Mucosa of gallbladder (tissue), 1 donor: ENCODE measurements at places on chromosomes 2 and 18. TPM values are rescaled to one million over a fixed set of nuclear protein-coding genes. Genes with fewer than 3 reads are reported as not detected.

DNA sequence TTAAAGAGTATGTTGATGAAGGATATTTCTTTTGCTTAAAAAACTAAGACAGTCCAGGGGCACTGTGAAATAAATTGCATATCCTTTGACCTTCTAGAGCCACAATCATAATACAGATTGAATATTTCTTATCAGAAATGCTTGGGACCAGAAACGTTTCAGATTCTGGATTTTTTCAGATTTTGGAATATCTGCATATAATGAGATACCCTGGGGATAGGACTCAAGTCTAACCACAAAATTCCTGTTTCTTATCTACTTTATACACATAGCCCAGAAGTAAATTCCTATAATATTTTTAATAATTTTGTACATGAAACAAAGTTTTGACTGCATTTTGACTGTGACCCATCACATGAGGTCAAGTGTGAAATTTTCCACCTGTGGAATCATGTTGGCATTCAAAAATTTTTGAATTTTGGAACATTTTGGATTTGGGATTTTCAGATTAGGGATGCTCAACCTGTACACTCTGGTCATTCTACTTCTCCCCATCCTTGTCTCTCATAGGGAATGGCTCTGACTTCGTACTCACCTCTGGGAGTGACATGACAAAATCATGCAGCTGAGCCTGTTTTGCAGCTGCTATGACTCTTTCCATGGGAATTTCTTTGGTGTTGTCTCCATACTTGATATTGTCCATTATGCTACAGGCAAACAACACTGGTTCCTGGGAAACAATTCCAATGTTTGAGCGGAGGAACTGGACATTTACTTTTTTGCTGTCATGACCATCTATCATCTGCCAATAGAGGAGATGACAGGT, 25.7 kb downstream of the G6PC2 start:
- no peak for DNase-seq

DNA sequence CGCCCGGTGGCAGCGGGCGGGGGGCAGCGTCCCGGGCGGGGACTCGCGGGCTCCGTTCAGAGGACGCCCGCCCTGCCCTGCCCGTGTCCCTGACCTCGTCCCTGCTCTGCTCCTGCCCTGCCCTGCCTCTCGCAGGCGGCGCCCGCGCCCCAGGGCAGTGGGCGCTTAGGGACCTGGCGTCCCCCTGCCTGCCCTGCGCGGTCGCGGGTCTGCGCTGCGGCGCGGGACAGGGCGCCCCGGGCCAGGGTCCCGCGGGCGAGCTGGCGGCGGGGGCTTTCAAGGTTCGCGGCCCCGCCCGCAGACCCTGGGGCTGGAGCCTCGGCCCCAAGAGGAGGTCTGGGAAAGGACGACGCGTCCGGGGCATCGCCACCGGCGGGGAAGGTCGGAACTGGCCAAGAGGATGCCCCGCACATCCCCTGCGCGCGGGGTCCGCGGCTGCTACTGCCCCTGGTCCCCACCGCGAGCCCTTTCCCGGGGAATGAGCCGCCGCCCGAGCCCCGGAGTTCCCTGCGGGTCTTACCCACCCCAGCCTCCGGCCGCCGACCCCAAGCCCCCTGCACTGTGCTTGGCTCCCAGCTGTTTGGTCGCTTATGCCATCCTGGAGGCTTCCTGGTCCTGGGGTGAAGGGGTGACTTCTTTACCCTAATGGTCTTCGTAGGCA, 679 bp downstream of the RNF144A start:
- no peak for DNase-seq

- DNase-seq, result no peak
Measured at GRCh38 chr2:221532641-221533040, 39.5 kb downstream of the EPHA4 start.

GRCh38 chr2:43367012-43367782, 140.8 kb upstream of the ZFP36L2 start:
- no peak for DNase-seq

DNA sequence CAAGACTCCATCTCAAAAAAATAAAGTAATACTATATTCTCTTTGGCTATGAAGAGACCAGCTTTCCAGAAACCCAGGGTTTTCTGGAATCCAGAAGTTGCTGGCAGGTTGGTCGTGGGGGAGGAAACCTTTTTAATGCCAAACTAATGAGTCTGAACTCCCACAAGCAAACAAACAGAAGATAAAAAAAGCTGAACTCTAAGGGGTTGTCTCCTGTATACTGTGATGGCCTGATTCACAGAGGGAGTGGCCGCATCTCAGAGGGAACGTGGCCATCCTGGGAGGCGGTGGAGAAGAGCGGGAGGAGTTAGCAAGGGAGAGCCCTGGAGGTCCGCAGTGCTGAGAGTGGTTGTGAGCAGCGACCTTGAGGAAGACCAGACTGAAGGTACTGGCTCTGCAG, 36.1 kb downstream of the LIMS1 start:
- DNase-seq, result no peak

- DNase-seq, result no peak
Measured at GRCh38 chr2:225010804-225011203, 31.5 kb downstream of the DOCK10 start.

DNA sequence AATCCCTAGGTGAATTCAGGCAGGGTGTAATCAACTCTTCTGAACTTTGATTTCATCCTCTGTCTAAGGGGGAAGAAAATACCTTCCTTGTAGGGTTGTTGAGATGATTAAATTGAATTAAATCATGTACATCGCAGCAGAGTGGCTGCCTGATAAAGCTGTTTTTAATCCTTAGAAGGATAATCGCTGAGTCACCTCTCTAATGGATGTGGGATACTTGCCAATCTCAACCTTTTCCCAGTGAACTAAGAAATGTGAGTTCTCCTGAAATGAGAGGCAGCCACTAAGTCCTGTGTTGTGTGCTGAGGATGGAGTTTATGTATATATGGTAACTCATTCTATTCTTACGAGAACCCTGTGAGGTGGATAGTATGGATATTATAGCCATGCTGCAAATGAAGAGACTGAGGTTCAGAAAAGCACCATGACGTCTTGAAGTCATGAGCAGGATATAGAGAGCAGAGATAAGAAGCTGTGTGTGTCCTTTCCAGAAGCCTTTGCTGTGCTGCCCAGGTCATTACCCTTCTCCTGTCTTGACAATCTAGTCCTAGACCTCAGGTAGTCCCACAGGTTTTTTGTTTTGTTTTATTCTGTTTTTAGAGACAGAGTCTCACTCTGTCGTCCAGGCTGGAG, 93.3 kb downstream of the HNRNPLL start:
- DNase-seq, result no peak

DNA sequence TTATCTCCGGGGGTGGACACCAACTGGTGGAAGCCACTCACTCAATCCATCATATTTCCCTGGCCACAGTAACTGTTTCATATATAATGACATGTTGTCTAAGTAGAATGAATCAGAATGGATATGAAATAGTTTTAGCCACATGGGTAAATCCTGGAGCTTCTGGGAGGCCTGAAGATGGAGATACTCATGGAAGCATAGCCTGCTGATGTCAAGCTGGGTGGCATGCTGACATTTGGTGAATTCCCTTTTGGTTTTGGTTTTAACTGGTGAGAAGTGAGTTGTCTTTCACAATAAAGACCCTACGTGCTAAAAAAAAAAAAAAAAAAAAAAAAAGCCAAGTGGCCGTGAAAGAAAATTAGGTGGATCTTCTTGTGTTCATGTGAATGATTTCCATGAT, 105.3 kb upstream of the ITGA6 start:
- no peak for DNase-seq

- no peak for DNase-seq
Measured at GRCh38 chr2:241563981-241564595, 5.5 kb downstream of the BOK start.

DNA sequence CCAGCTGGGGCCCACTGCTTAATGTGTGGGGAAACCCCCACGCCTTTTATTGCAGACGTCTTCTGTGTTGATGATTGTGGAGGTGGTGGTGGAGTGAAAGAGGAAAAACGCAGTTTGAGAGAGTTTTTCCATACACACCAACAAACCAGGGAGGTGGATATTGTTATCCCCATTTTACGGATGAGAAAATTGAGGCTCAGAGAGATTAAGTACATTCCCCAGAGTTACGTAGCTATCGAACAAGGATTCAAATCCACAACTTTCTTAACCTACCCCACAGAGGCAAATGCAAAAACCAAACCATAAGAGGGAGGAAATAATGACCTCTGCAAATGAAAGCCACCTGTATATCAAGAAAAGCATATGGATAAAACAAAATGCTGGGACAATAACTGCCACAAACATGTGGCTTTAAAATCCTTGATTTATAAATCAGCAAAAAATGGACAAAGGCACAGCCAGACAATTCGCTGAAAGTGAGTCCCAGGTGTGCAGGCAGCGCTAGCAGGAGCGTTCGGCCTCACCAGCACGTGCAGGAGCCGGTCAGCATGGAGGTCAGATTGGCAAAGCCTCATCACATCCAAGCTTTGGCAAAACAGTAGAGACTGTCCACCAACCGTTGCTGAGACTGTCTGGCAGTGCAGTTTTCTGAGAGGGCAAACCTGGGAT, 12.6 kb upstream of the RAB17 start:
- no peak for DNase-seq

DNA sequence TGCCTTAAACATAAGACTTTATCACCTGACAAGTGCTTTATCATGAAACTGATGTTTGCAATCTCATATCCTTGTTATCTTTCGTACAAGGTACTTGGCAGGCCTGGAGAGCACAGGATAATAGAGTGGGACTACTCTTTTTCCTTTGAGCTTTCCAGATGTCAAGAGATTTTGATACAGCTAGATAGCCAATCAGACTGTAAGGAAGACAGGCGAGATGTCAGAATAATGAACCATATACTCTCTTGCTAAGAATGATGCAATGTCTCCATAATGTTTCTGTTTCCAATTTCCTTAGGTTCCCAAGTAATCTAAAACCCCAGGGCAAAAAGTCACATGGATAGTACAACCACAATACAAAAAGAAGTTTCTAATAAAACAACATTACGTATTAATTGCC, 313.1 kb downstream of the PDE11A start:
- DNase-seq, result no peak

- no peak for DNase-seq
Measured at GRCh38 chr2:60429681-60430080, 123.8 kb downstream of the BCL11A start.

- DNase-seq, result peak; percentile 88
Measured at GRCh38 chr2:98649135-98649991, 41.0 kb downstream of the UNC50 start.

GRCh38 chr18:3653263-3653850, 203.4 kb downstream of the TGIF1 start:
- no peak for DNase-seq

GRCh38 chr2:25301453-25302352, 40.0 kb downstream of the DNMT3A start:
- DNase-seq, result no peak

DNA sequence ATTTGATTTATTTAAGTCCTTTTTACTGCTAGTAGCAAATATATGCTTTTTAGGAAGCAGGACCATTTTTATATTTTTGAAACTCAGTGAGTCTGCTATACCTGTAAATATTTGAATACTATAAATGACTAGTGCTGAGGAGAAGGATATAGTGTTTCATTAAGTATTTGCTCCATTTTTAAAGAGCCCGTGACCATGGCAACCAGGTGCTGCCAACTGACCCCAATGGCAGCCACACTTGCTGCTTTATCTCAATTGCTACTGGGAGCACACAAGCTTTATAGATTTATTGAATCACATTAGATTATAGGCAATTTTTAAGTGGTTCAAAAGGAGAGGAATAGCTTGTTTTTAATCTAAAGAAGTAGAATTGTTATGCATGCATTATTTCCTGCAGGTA, 142.0 kb downstream of the SCG2 start:
- no peak for DNase-seq

GRCh38 chr18:76126327-76126726, 368.7 kb downstream of the ZNF516 start:
- no peak for DNase-seq

DNA sequence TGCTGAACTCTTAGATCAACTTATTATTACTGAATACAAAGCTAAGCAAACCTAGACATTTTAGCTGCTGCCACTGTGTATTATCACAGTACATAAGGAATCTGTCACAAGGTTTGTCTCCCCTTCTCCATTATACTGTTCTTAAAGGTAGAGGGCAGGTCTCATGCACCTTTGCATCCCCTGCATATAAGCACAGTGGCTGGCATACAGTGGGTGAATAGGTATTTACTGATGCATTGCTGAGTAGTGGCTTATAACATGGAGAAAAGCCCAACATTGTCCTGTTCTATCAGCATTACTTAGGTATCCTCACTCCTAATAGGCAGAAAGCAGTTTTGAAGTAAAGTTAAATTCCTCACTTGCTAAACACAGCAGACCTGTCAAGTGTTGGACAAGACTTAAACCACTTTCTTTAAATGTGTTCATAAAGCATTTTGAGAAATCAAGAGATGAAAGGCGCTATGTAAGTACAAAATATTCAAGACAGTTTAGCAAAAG, 43.6 kb downstream of the SF3B1 start:
- DNase-seq, result no peak

GRCh38 chr18:77003316-77003715, 129.3 kb downstream of the MBP start:
- DNase-seq, result no peak

The CD8A gene
- total RNA-seq, result 11.3 TPM

The KRTCAP3 gene
- total RNA-seq, result 65.7 TPM

The CRYBA2 gene
- not detected for total RNA-seq

The MTHFD2 gene
- total RNA-seq, result 26.2 TPM

The TBR1 gene
- total RNA-seq, result not detected

The BCL11A gene
- total RNA-seq, result 21.3 TPM

The SMYD1 gene
- total RNA-seq, result 7.3 TPM

The UPP2 gene
- total RNA-seq, result not detected

The FMNL2 gene
- 24.7 TPM for total RNA-seq

The DSG2 gene
- 103 TPM for total RNA-seq
